ENCODE measurements at places on chromosomes 1 and 21.

DNA sequence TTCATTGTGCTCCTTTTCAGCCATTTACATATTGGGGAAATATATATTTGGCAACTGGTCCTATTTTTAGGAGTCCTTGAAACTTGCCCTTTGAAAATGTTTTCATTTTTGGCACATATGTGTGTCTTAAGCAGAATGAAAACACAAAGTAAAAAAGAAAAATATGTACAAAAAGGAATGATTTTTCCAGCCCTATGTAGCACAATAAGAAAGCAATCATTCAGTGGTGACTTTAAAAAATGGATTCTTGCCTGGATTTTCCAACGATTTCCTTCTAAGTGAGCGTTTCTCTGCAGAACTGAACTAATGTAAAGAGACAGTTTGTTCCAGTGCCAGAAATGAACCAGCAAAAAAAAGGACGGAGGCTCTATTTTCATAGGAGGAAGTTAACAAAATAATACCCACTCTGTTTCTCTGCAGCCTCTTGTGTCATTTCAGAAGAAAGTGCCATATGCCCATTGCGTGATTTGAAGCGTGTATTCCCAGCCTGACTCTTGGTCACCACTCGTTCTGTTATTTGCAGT is 340.1 kb downstream of the SETD4 start:
- no peak for DNase-seq

- DNase-seq, result no peak
These were observed 213.4 kb downstream of the ST6GALNAC3 start for GRCh38 chr1:76287917-76288316.

- DNase-seq, result no peak
These were observed 1.3 kb downstream of the FCGR2A start for GRCh38 chr1:161506336-161507223.

DNA sequence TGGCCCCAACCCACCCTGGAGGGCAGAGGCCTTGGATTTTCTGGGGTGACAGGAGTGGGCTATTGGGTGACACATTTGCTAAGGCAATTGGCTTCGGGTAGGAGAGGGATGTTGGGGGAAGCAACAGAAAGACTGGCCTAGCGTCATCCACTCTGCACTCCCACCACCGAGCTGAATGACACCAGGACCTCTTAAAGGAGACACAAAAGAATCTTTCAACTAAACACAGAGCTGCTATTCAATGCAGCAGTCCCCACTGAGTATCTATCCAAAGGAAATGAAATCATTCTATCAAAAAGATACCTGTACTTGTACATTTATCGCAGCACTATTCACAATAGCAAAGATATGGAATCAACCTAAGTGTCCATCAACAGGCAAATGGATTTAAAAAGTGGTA is 6.2 kb downstream of the TFF2 start:
- DNase-seq, result no peak

GRCh38 chr1:211751438-211751837 is 76.0 kb upstream of the NEK2 start:
- DNase-seq, result no peak
